ENCODE measurements at places on chromosomes 2 and 18.

DNA sequence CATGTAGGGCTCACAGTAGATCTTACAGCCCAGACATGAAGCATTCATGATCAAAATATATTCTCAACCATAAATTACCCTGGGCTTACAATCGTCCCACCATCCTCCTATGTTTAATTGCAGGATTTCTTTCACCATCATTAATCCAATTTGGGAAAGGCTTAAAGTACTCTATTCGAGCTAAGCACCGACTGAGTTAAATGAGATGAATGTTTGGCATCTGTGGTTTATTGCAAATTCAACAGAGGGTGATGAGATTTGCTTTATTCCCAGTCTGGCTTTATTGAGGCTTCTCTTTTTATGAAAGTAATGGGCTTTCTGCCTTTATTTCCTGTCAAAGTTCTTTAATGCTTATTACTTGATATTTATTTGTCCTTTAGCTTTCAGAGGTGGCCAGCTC, 159.0 kb downstream of the METTL4 start:
- no peak for DNase-seq

GRCh38 chr2:12304564-12305171, 412.1 kb upstream of the TRIB2 start:
- no peak for DNase-seq

DNA sequence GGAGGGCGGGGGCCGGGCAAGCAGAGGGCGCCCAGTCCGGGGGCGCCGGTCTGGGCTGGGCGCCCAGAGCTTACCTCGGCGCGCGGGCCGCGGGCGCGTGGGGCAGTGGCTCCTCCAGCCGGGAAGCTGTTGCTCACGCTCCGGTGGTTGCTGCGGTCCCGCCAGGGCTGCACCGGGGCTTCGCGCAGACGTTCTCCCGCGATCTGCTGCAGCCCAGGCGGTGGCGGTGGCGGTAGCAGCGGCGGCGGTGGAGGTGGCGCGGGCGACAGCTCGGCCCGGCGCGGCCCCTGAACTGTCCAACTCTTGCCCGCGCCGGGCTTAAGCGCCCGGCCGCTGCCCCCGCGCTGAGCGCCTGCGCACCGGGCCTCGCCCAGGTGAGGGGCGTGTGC, 391 bp downstream of the ZNF385B start:
- no peak for DNase-seq

GRCh38 chr18:63181706-63182309, 137.8 kb downstream of the BCL2 start:
- no peak for DNase-seq

GRCh38 chr18:35248429-35248828, 7.6 kb downstream of the ZNF397 start:
- DNase-seq: no peak

DNA sequence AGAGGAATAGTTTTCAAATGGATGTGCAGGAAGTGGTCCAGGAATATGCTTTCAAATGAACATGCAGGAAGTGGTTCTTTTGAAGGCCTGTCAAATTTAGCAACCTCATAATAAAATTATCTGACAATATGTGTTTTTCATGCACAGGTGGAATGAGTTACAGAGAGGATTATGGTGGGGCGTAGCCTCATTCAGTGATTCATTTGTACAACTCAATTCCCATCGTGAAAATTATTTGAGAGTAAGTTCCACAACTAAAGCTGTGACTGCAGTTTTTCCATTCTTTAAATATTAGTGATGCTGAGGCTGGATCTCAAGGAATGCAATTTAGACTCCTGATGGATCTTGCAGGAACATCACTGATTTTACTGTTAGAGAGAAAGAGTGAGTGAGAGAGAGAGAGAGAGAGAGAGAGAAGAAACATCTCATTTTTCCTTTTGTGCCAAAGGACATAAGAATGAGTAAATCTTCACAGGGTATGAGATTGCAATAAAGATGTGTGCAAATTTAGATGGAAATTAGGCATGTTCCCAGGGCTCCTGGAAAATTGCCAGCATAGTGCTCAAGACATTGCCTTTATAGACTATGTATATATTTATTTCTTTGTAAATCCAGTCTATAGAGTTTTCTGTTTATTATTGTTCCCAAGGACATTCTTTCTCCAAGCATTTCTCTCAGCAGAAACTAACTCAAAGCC, 394.9 kb upstream of the ZEB2 start:
- no peak for DNase-seq

DNA sequence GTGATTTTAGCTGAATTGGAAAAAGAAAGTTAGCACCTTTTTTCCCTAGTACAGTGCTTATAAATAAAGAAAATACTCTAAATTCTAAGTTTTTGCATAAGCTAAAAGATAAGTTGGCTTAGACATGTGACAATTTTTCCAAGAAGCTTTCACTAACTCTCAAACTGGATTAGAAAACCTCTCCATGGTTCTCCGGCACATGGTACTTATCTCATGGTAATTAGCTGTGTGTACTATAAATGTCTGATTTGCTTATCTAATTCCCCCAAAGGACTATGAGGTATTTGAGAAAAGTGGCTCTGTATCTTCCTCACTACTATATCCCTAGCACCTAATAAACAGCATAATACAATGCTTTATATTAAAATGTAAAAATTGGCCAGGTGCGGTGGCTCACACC, 71.1 kb downstream of the ROCK1 start:
- DNase-seq: no peak

GRCh38 chr18:39326772-39327171, 1761.2 kb upstream of the CELF4 start:
- DNase-seq: no peak

- no peak for DNase-seq
Observed at GRCh38 chr18:43482600-43482999, 205.3 kb upstream of the SYT4 start.

DNA sequence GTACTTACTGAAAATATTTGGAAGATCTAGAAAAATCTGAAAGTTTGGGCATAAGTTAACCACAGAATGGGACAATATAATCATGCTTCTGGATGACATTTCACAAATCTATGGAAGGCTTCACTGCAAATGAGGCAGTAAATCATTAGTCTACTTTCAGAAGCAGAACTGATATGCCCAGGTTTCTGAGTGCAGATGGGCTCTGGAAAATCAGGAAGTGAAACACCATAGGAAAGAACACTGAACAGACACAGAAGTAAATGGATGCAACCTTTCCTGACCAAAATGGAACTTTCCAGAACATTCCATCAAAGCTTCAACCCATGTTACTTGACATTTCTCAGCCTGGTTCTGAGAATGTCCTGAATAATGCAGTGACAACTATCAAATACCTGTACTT, 55.1 kb downstream of the KCNG3 start:
- DNase-seq: no peak

DNA sequence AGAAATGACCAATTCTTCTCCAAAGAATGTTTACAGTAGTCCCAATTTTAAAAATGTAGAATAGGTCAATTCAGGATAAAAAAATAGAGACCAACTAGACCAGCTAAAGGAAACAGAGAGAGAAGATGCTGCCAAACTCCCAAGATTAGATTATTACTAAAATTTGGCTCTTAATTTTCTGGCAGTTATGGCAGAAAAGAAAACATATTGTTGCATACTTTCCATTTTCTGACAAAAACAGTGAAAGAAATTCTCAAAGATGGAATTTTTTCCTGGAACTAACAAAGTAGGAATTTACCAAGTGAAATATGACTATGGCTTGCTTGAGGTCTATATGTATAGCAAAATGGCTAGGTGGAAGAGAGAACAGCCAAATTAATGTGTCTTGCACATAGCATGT, 138.3 kb upstream of the STK17B start:
- no peak for DNase-seq

DNA sequence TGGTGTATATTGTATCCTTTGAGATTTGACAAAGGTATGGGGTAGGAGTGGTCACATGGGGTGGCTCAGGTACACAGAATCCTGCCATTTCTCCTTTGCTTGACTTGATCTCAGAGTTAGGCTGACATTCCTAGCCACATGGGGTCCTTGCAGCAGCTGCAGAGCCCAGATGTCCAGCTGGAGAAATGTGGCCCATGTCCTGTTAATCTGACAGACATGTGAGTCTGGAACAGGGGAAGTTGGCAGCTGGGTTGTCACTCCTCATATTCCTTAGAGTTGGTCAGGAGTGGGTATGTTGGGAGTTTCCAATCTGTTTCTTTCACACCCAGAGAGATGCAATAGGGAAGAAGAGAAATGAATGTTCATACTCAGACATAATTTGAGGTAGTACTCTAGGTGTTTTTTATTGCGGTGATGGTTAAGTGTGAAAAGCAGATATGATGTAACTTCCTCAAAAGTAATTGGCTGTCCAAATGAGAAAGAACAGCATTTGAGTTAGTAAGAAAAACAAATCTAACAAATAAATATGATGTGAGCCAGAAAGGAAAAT, 402.6 kb upstream of the MEIS1 start:
- no peak for DNase-seq

GRCh38 chr2:64201151-64201550, 56.9 kb upstream of the PELI1 start:
- no peak for DNase-seq

DNA sequence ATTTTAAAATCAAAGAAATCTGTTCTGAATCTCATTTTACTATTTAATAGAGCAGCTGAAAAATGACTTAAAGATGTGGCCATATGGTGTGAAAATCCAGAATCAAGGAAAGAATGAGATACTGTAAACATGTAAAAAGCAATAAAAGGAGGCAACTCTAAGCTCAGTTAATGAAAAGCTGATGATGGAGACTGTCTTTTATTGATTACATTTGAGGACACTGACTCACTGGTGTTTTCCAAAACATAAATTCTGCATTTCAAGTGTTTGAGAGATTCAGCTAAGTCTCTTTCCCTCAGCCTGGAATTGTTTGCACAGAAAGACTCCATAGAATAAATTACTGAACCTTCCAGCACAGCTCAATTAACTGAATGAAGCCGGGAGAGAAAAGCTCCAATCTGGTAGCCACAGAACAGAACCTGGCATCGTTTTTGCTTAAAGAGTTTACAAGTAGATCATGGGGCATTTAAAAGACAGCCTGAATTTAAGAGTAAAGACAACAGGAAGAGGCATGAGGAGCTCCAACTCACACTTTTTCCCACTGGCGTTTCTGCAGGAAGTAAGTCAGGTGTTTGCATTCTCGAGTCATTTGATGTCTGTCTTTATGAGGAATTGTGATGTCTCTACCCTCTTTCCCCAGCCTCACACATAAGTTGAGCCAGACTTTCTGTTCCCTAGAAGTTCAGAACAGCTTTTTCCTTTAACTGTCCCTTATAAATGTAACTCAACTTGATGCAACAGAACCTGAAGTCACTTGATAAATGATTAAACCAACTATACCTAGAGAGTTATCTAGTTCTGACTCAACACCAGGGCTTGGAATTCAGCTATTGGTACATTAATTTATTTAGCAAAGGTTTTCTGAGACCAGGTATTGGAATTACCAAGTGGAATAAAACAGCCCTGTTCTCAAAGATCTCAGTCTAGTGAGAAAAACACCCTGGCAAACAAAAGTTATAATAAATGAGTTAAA, 53.3 kb downstream of the FTCDNL1 start:
- no peak for DNase-seq
